ENCODE measurements at places on chromosomes 3 and 15.

GRCh38 chr3:174439331-174440252, 419.5 kb upstream of the NAALADL2 start:
- no peak for DNase-seq

DNA sequence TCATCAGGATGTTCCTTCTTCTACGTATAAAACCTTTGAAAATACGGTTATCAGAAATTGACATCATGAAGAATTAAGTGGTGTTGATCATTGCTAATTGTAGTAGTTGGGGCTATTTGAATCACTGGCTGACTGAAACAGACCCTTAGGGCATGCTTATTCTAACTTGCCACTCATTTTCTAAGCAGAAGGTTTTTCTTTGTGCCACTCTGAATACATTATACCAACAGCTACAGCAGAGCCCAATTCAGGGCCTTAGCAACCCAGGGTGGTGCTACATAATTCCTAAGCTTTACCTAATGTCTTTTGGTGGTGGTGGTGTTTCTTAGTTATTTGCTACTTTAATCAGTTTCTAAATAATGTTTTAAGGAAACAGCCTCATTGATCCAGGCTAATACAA, 524.2 kb downstream of the NLGN1 start:
- no peak for DNase-seq

DNA sequence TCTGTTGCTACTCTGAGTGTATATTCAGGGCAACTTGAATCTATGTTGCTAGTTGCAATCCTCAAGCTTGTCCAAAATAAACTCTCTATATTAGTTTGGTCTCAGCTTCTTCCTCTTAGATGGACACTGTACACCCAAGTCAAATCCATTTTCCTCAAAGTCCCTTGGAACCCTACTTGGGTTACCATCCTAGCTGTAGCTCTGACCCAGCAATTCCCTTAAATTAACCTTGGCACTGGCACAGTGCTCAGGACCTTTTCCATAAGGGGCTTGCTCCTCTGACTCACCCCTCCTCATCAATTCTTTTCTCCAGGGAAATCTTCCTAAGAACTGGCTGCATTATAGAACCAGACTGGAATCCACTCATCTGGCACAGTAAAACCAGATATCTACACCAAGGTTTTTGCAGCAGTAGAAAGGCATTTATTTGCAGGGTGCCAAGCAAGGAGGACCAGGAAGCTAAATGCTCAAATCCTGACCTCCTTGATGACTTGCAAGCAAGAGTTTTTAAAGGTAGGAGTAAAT, 44.9 kb upstream of the B3GALNT1 start:
- DNase-seq = no peak

GRCh38 chr15:70936326-70936725, 43.7 kb downstream of the LRRC49 start:
- DNase-seq = no peak

DNA sequence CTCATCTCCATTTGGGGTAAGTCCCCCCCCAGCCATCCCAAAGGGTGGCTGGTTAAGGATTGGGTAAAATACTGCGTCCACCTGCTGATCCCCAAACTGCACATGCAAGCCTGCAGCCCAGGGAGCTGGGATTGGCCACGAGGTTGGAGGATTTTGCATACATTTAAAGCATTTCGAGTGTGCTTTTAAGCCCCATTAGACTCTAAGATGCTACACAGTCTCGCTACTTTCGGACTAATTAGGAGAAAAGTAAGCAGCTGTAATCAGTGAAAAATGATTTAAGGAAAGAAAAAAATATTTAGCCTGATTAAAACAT, 23.9 kb downstream of the SLC6A6 start:
- DNase-seq = no peak

DNA sequence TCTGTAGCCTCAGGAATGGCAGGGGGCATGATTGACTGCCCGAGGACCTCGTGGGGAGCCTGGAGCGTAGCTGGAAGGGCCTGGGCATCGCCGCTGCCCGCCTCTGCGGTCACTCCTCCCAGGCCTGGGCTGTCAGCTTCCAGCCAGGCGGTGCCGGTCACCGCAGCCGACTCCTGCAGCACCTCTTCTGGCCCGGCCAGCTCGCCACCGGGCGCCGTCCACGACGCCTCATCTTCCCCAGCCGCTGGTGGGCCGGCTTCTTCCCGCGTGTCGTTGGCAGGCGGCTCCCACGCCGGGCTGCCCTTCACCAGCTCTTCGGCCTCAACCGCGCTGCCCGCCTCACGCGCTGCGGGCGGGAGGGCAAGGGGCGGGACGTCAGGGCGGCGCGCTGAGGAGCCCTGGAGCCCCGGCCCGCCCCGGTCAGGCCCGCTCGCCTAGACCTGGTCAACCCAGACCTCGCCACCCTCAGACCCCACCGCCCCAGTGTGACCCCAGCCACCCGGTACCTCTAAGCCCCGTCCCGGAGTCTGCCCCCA, 1.0 kb downstream of the CSPG5 start:
- DNase-seq = peak; percentile 63

DNA sequence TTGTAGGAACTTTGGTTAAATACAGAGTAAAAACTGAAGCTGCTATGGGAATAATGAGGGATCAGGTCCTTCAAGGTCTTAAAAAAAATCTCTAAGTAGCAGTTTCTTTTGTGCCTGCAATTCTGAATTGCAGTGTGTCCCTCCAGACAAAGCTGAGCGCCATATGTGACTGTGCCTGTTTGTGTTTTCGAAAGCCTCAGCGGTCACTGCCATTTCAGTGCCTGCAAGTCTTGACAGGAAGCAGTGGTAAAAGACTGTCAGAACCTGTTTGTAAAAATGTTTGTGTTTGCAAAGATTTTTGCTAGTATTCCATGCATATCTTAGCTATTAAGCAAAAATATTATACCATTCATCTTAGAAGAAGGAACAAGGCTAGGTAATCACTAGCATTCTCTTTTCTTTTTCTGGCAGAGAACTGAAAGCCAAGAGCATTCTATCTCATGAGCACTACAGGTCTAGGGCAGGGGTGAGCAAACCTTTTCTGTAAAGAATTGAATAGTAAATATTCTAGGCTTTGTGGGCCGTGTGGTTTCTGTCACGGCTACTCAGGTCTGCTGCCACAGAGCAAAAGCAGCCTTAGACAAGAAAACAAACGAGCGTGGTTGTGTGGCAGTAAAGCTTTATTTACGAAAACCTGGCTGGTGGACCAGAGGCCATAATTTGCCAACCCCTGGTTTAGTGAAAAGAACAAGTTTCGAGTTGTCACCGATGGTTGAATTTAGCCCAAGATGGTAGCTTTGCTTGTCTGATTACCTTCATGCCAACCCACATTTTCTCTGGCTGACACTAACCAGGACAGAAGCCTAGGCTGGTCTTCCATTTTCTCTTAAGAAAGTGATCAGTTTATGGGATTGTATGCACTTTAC, 134.4 kb downstream of the CACNA1D start:
- no peak for DNase-seq

GRCh38 chr3:120558771-120559241, 37.3 kb upstream of the NDUFB4 start:
- peak; percentile 93 for DNase-seq

DNA sequence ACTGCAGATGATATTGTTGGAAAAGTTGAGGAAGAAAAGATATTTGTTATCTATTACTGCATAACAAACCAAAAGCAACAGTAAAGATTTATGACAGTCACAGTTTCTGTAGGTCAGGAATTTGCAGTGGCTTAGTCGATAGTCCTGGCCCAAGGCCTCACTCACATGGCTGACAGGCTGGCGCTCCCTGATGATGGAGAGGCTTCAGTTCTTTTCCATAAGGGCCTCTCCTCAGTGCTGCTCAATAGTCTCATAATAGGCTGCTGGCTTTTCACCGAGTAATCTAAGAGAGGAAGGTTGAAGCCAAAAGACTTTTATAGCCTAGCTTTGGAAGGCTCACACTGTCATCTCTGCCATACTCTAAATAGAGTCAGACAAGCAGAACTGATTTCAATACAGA, 17.7 kb downstream of the IREB2 start:
- no peak for DNase-seq

GRCh38 chr15:48993380-48993779, 29.7 kb upstream of the SHC4 start:
- no peak for DNase-seq

DNA sequence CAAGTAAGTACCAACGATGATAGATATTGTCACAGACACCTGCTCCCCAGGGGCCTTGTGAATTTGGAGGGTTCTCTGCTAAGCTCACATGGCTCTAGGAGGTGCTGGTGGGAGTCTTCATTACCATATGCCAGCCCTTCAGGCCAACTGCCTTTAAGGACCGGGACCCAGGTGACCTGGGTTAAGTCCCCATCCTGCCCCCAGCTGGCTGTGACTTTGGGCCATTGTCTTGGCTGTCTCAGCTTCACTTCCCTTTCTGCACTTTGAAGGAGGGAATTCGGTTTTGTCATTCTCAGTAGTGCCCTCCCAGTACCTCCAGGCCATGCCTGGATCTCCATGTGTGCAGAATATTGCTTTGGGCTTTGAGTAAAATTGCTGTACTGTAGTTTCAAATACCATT, 72.8 kb upstream of the ACAD9 start:
- no peak for DNase-seq

GRCh38 chr3:15646851-15647511, 45.4 kb downstream of the BTD start:
- no peak for DNase-seq

- DNase-seq = no peak
Observed at GRCh38 chr3:107630779-107631178, 108.0 kb downstream of the BBX start.

- DNase-seq = no peak
Observed at GRCh38 chr3:44120721-44121582, 120.7 kb upstream of the TOPAZ1 start.

DNA sequence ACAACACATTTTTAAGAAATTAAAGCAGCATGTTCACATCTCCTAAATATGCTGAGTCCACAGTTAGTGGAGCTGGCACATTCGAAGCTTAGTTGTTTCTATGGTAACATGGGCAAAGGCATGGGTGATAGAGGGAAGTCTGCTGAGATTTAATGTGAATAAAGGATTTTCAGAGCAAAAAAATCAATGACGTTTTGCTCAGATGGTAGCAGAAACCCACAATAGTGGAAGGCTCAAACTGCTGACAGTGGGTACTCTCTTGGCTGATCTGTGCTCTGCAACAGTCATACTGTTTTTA, 795.1 kb upstream of the ARPP21 start:
- no peak for DNase-seq
